HFFc6 (cell line): ENCODE measurements at places on chromosomes 1 and 21. TPM values are rescaled to one million over a fixed set of nuclear protein-coding genes. Genes with fewer than 3 reads are reported as not detected.

COL11A1 gene
- total RNA-seq: 152 to 358 TPM (median 261 TPM) in 3 replicates

KHDRBS1 gene
- total RNA-seq: 123 to 160 TPM (median 138 TPM) in 3 replicates

DNA sequence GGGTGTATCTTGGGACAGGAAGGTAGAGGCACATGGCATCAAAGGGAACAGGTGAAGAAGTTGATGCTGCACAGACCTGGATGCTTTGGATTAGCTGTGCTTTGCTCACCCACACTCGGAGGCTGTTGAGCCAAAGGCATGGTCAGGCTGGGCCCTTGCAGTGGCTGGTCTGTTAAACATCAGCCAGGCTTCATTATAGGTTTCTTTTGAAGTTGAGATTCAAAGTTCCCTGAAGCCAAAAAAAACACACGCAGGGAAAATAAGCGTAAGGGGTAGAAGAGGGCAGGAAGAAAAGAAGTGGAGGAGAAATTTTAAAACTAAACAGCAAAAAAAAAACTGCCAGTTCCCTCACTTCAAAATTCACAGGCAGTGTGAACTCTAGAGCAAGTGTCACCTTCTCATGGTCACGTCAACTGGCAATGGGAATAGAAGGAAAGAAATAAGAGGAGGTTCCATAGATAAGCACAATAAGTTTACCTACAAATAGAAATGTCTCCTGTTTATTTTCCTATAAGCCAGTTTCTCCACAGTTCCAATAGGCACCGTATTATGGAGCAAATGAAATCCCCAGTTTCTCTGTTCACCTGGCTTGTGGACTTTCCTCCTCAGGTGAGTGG is 139.5 kb downstream of the PAPPA2 start:
- no peaks in the 10 kb centered on the region for H3K4me1 ChIP-seq
- H3K36me3 ChIP-seq: 0 out of 2 replicates have a peak, but pooled peaks cover 6% of the 10 kb centered on the region
- DNase-seq: no peak
- no peak overlapping the region for H3K4me3 ChIP-seq

TMPRSS15 gene
- not detected in 3 replicates for total RNA-seq

C1orf210 gene
- not detected in 3 replicates for total RNA-seq

OR2G2 gene
- total RNA-seq: not detected in 3 replicates

DNA sequence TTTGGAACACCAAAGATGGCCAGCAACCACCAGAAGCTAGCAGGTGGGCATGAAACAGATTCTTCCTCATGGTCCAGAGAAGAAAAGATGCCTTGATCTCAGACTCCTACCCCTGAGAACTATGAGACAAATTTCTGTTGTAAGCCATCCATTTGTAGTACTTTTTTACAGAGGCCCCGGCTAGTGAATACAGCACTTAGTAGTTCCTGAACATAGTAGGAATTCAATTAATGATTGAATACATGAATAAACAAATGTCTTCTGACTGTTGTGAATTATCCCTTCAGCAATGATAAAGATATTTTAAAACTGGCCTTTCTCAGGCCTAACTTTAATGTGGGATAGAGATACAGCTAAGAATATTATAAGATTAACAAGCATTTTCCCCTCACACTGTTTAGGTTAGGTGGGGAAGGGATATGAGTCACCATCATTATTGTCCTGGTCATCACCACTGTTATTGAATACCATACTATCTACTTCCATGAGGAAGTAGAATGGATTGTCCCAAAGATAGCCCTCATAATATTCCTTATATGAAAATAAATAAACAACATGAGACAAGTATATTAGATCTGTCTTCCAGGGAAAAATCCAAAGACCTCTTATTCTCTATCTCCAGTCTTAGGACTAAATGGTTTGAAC is 51.4 kb downstream of the ADCY10 start:
- H3K27me3 ChIP-seq: no peaks in the 10 kb centered on the region; the same call in 1 of the 2 replicates
- H3K4me1 ChIP-seq: peaks cover 58% of the 10 kb centered on the region
- peak overlapping the region; percentile 44; the same call in 1 of the 2 replicates for H3K4me3 ChIP-seq
- peak; percentile 45 for DNase-seq
- H3K36me3 ChIP-seq: peaks cover 4% of the 10 kb centered on the region; the same call in 1 of the 2 replicates

PLA2G4A gene
- total RNA-seq: 0.47 to 0.93 TPM (median 0.87 TPM) in 3 replicates

RORC gene
- total RNA-seq: not detected in 3 replicates

GRCh38 chr1:11770011-11770410 is 8.0 kb downstream of the C1orf167 start:
- no peak for DNase-seq
- no peak overlapping the region for H3K4me3 ChIP-seq

KRTAP7-1 gene
- total RNA-seq: not detected in 2 replicates

DNA sequence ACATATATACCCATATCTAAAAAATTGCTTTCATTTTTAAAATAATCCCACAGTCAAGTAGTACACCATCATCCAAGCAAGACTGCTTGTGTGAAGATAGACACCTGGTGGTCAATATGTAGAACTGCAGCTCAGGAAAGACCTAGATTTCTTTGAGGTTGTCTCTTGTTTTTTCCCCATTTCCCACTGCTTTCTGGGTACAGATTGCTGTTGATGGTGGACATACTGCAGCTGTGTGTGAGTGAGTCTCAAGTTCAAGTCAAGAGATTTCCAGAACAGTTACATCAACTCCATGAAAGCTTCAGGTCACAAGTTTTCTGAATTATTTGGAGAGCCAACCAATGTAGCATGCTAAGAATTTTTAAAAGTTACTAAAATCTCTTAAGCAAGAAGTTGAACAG is 306.4 kb downstream of the DUSP10 start:
- H3K36me3 ChIP-seq: no peaks in the 10 kb centered on the region
- H3K4me1 ChIP-seq: peaks cover 75% of the 10 kb centered on the region
- H3K27me3 ChIP-seq: peaks cover 3% of the 10 kb centered on the region; the same call in 1 of the 2 replicates
- 0 out of 2 replicates have a peak overlapping the region, but pooled peaks have one; percentile 11 for H3K4me3 ChIP-seq
- peak; percentile 76 for DNase-seq
